ENCODE measurements at places on chromosomes 11 and 22.

GRCh38 chr11:75520688-75521087 is 5.1 kb downstream of the GDPD5 start:
- no peak for DNase-seq

- no peak for DNase-seq
These were observed 21.0 kb downstream of the SPECC1L start for GRCh38 chr22:24291515-24292201.

DNA sequence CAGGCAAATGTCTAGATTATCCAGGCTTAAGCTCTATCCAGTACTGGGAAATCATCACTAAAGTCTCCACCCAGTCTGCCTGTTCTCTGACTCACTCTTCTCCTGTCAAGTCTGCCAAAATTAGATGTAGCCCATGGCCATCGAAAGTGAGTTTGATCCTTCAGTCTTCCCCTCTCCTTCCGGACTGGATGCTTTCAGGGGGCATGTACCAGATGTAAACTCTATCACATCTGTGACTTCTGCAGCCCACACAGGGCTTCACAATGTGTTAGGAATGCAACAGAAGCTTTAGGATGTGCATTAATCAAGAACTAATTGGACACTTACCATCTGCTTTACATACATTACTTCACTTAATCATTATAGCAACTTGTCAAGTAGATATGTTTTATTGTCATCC is 12.3 kb downstream of the ME3 start:
- DNase-seq = no peak

DNA sequence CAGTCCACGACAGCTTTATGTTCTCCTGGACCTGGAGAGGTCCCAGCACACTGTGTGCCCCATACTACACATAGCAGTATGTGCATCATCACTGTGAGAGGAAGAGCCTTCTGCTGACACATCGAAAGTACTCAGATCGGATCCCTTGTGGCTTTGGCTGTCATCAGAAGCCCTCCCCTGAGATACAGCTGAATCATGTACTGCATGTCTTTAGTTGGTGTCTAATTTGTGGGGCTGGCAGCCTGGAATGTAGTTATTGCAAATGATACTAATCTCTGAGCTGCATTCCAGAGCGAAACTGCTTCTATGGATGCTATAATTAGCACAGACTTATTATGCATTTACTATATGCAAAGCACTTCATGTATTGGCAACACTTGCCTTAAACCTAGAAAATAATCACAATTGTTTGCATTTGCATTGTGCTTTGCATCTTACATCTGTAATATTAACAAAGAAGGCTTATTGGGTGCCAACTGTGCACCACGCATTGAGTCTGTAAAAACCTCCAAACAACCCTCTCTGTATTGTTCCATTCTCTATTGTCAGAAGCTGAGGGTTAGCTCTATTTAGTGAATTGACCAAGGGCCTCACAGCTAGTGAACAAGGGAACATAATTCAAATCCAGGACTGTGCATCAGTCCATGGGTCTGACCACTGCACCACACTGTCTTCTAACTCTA is 89.2 kb upstream of the CRTAM start:
- DNase-seq = no peak

Measured in HuH-7.5 (cell line).